DND-41 (cell line): ENCODE measurements at places on chromosomes 16 and 17.

DNA sequence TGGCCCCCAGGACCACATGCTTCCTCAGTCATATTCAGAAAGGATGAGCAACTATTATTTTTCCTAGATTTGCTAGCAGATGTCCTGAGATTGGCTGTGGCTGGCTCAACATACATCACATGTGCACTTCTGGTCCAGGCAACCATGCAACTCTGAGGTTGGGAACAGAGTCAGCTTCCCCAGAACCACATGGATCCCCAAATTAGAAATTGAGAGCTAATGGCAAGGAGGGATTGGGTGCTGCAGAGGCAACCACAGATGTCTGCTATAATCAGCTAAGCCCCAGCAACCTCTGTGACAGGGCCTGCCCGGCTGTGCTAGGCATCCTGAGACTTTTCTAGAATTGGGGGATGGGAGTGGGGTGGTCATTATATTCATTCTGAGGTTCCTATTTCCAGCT, 33.8 kb upstream of the CLEC18A start:
- DNase-seq: no peak

- DNase-seq: no peak
These were observed 1616.4 kb downstream of the CDH8 start for GRCh38 chr16:60419859-60420258.

- DNase-seq: no peak
These were observed 123.4 kb downstream of the ZFHX3 start for GRCh38 chr16:72924537-72924926.

DNA sequence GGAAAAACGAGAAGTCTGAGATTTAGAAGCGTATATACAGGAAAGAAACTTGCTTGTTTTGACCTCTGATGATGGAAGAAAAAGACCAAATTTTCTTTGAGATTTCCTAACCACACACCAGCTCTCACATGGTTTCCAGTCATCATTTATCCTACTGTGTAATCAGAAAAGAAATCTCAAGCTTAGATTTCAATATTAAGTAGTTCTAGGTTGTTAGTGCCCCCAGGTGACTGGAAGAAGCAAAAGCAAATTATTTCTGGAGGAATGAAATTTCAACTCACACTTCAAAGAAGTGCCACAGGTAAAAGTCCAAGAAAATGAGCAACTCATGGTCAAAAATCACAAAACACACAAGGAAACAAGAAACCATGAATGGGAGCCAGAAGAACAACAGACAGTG, 51.8 kb upstream of the KDM6B start:
- DNase-seq: no peak

GRCh38 chr16:67884-68789, 4.3 kb downstream of the RHBDF1 start:
- no peak for DNase-seq

- peak; percentile 85 for DNase-seq
These were observed 23.2 kb upstream of the CRYM start for GRCh38 chr16:21301168-21301894.

DNA sequence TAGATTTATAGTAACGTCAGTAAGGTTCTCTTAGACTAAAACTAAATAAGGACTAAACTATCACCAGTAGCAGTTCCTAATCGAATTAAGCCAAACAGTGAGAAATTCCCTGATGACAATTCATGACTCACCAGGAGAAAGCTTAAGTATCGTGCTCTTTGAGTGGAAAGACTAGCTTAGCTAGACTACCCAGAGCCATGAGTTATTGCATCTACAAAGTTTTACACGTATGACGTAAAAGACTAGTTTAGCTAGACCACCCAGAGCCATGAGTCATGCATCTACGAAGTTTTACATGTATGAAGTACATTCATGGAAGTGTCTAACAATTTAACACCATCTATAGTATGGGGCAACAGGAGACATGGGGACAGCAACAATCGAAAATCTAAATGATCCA, 36.6 kb downstream of the UBE2G1 start:
- no peak for DNase-seq

DNA sequence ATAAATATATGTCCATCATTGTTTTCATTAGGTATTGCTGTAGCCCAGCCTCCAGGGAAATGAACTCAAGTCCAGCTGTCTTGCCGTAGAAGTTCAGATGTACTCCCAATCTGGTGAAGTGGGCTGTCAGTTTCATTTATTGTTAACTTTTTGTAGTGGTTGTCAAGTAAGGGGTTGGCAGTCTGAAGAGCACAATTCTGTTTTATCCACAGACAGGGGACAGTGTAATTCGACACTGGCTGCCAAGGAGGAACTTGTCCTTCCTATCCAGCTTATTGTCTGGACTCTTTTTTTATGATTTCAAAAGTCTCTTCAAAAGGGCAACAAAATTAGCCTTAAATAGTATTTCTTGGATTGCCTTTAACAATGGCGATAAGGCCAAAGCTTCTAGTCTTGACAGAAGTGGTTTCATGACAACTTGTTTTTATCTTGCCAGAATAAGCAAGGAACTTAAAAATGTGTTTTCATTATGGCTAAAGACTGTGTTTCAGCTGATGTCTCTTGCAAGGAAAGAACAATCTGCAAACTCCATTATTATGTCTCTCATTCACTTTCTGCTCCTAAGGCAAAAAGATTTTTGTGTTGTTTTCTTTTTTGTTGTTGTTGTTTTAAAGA, 73.9 kb upstream of the TANC2 start:
- no peak for DNase-seq

DNA sequence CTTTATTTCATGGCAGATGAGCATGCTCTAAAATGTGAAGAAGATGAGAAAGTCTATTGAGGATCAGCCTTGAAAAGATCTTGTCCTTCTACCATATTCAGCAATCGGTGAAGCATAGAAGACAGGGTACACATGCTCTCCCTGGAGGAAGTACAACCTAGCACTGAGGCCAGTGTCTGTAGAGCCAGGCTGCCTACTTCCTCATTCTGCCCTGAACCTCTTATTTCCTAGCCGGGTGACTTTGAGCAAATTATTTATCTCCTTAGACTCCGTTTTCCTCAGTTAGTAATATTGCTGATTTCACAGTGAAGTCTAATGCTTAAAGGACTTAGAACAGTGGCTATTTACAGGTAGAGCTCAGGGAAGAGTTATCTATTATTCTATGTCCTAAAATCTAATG, 58.4 kb downstream of the TMEM100 start:
- DNase-seq: no peak

- peak; percentile 26 for DNase-seq
These were observed 51.7 kb downstream of the SDK2 start for GRCh38 chr17:73592501-73592961.

DNA sequence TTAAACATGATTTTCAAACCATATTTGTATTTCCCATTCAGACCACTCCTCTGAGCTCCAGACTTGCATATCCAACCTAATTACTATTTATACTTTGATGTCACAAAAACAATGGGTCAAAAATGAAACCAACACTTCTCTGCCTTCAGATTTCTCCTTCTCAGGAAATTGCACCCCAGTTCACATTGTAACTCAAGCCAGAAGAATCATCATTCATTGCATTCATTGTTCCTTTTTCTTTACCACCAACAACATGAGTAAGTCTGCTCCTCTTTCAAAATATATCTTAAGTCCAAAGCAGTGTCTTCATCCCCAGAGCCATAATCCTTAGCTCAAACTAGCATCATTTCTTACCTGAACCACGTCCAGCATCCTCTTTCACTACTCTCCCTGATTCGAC, 2.6 kb upstream of the AKAP1 start:
- DNase-seq: no peak

- DNase-seq: no peak
These were observed 35.4 kb upstream of the ADORA2B start for GRCh38 chr17:15909481-15909991.

- DNase-seq: no peak
These were observed 13.3 kb upstream of the FZD2 start for GRCh38 chr17:44543905-44544523.

GRCh38 chr17:70776441-70776840, 607.1 kb downstream of the KCNJ2 start:
- DNase-seq: no peak

DNA sequence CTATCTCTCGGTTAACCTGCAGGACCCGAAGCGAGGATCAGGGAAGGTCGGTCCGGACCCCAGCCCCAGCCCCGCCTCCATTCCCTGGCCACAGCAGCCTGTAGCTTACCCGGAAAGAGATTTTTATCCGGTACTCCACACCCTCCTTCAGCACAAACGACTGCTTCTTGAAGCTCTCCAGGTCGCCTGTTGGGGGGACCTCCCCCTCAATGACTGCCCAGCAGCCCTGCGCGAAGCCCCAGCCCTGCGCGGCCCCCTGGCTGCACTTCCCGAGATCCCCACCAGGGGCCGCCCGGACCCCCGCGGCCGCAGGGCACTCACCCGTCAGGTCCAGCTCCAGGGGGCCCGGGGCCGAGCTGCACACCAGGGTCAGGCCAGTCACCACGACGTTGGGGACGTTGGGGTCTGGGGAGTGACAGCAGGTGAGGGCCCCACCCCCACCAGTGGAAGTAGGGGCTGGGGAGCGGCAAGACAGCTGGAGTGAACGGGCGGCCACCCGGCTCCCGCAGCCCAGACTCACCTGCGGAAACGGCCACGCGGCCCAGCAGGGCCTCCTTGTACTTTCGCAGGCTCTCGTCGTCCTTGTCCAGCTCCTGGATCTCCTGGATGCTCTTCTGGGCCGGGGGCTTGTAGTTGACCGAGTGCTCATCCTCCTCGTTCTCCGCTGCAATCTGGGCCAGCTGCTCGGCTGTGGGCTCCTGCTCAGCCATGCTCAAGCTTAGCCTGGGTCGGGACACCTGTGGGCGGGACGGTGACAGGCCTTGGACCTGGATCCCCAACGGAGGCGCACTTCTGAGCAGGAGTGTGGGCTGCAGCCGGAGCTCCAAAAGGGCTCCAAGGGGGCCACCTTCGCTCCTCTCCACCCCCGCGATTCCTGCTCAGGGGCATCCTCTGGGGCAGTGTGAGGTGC, 1.7 kb downstream of the ARHGDIA start:
- no peak for DNase-seq

DNA sequence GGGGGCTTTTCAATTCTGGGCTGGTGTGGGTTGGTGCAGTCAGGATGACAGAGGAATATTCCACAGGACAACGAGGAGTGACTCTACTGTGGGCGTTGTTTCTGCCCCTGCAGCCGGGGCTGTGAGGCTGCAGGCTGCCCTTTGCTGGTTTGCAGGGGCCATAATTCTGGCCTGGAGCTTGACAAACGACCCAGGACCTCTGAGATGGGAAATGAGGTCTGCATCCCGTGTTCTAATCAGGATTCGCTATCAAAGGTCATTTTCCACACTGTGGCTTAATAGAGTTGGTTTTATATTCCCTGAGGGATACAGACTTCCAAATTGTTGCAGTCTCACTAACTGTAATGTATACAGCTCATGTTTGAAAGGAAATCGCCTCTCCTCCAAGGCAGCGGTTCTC, 180.9 kb downstream of the RPTOR start:
- DNase-seq: no peak

GRCh38 chr17:75693500-75694481, 26.7 kb downstream of the SAP30BP start:
- DNase-seq: no peak

DNA sequence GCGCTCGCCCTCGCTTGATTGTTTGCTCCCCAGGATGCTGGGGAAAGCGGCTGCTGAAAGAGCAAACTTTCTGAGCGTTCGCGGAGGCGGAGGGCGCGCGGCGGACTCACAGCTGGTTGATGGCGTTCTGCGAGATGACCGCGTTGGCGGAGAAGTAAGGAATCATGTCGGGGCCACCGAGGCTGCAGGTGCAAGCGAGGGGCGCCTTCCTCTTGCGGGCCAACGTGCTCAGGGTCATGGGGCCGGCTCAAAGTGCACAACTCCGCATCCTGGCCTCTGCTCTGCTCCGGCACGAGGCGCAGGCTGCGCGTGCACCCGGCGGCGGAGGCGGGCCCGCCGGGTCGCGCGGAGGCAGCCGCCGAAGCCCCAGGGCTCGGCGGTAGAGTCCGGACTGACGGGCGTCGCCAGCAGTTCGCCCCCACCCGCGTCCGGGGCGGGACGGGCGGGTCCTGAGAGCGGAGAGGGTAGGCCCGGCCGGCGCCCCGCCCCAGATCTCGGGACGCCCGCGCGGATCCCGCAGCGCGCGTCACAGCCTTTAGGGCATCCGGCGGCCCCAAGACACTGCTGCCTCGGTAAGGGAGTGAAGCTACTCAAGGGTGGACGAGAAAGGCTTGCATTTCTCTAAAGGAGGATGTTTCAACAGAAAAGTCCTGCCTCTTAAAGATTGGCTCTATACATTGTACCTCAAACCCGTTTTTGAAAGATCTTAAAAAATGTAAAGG, 138.5 kb upstream of the CORO6 start:
- peak; percentile 84 for DNase-seq

GRCh38 chr17:8918807-8919465, 46.6 kb downstream of the PIK3R5 start:
- no peak for DNase-seq

DNA sequence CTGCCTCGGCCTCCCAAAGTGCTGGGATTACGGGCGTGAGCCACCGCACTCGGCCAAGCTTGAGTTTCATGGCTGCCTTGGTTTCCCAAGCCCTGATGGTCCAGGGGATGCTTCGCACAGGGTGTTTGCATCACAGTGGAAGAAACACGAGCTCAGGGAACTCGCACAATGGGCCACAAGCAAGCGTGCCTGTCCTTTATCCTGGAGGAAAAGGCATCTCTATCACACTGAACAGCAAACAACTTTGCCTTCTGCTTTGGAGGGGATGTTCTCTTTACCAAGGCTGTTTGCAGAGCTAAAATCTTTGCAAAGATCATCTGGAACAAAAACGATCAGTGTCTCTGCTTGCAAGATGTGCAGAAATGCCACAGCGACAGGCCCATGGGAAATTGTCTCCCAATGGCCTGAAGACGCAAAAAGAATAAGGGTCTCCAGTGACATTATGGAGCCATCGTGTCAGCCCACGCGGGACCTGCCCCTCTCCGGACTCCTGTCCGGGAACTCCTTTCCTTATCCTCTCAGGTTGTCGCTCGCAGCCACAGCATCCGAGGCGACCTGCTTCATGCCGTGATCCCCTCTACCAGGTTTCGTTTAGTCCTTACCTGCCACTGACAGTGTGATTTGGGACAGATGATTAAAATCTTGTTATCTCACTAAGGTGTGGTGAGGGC, 44.1 kb upstream of the CBFA2T3 start:
- no peak for DNase-seq

- DNase-seq: no peak
These were observed 1.3 kb downstream of the CIITA start for GRCh38 chr16:10878328-10878643.

DNA sequence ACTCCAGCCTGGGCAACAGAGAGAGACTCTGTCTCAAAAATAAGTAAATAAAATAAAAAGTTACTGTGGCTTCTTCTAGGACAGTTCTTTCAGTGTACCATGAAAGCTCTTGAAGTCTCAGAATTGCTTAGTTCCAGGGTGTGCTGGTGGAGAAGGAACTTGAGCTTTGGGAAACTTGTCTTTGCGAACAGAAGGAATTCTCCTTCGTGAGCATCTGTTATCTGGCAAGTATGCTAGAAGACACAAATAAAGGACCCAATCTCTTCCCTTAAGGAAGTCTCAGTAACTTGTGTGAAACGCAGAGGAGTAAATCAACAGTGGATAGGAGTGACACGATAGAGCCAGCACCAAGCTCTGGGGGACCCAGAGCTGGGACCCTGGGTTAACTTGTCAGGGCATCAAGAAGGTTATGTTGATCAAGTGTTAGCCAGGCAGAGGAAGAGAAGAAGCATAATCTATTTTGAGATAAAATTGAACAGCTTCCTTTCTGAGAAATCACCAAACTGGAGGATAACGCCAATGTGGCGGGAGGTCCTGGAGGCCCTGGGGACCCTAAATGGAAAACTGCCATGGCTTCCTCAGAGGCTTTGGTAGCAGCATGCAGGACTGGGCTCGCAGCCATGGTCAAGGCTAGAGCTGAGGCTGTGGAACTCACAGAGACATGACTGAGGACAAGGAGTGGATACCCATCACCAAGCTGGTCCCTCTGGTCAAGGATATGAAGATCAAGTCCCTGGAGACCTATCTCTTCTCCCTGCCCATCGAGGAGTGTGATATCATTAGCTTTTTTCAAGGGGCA, 72.1 kb upstream of the HAS3 start:
- no peak for DNase-seq
